Endothelial cell (in vitro differentiated cells): ENCODE measurements at places on chromosomes 7 and 10.

- peaks cover 15% of the 10 kb centered on the region for H3K4me1 ChIP-seq
- peaks cover 6% of the 10 kb centered on the region for H3K27me3 ChIP-seq
- DNase-seq, result no peak
- H3K27ac ChIP-seq, result no peak overlapping the region
- peaks cover 8% of the 10 kb centered on the region for H3K36me3 ChIP-seq
- H3K4me3 ChIP-seq, result no peak overlapping the region
Measured at GRCh38 chr10:49335364-49335972, 36.5 kb downstream of the C10orf71 start.

DNA sequence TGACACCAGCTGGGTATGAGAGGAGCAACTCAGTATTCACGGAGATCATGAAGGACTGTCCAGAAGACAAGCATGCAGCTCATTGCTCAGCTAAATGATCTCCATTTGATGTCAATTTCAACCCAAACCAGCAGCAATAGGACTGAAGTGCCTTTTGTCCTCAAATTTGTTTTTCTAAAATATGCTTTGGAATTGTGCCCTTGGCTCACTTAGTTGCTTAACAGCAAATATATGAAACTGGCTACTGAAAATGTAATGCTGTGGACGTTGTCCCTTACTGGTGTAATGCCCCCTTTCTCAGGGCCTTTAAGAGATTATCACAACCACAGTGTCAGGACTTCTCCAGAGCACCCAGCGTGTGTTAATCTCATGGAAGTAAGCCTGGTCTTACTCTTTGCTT, 236.2 kb downstream of the SKIDA1 start:
- H3K27me3 ChIP-seq, result no peaks in the 10 kb centered on the region
- no peak overlapping the region for H3K27ac ChIP-seq
- no peak overlapping the region for H3K4me3 ChIP-seq
- no peaks in the 10 kb centered on the region for H3K36me3 ChIP-seq
- no peak for DNase-seq

GRCh38 chr10:95183271-95184230, 10.5 kb upstream of the ACSM6 start:
- no peaks in the 10 kb centered on the region for H3K36me3 ChIP-seq
- H3K4me1 ChIP-seq, result peaks cover 8% of the 10 kb centered on the region
- peak overlapping the region; percentile 84 for H3K4me3 ChIP-seq
- H3K27me3 ChIP-seq, result peaks cover 2% of the 10 kb centered on the region

- peaks cover 4% of the 10 kb centered on the region for H3K4me1 ChIP-seq
- no peak overlapping the region for H3K4me3 ChIP-seq
- no peaks in the 10 kb centered on the region for H3K36me3 ChIP-seq
- no peaks in the 10 kb centered on the region for H3K27me3 ChIP-seq
- no peak overlapping the region for H3K27ac ChIP-seq
Measured at GRCh38 chr7:13017881-13018280, 330.4 kb downstream of the ARL4A start.

DNA sequence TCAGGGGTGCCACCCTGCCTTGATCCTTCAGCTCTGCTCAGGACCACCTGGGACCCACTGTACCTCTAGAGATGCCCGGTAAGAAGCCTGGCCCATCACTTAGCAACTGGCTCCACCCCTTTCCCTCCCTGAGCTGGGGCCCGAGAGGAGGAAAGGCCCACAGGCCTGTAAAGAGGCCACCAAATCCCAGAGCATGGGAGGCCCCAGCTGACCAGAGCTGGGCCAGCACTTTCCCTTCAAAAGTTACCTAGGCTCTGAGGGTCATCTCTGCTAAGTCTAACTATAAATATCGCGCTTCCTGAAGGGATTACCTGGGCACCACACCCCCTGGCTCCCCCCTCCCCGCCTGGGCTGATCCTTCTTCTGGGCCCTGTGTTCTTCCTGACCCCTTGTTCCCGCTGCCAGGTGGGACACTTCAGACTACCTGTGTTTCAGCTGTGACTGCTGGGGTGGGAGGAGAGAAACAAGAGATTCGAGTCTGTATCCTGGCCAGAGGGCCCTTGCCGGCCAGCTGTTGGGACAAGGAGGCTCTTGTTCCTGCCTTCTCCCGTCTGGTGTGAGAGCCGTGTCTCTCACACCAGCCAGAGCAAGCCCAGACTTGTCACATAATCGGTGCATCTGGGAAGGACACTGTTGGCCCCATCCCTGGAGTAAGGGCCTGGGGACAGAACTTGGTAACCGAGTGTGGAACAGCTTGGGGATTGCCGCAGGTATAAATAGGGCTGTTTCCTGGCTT, 22.8 kb upstream of the ANKRD2 start:
- no peak for DNase-seq
- peaks cover 59% of the 10 kb centered on the region for H3K4me1 ChIP-seq
- H3K4me3 ChIP-seq, result peak overlapping the region; percentile 23
- peak overlapping the region; percentile 88 for H3K27ac ChIP-seq
- H3K27me3 ChIP-seq, result peaks cover 8% of the 10 kb centered on the region

DNA sequence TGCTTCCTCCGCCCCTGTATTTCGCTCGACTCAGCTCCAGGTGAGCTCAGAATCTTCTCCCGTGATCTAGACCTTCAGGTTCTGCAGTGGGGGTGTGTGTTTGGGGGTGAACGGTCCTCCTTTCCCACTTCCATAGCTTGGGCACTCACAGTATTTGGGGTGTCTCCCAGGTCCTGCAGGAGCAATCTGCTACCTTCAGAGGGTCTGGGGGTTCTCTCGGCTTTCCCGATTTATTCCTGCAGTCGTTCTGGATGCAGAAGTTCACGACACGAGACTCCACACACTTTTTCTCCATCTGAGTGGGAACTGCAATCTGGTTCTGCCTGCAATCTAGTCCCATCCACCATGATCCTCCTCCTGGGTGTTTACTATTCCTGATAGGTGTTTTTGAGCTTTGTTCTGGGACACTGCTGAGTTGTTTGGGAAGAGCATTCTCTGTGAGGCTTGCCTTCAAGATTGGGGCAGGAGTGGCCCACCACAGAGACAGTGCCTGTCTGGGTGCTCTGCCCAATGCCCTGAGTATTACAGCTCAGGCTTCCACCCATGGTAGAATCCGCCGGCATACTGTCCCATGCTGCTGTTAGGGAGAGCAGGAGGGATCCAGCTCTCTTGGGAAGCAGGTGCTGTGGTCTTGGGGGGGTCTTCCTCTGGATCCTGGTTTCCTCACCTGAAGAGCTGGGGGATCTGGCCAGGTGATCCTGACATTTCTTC, 29.8 kb downstream of the JAKMIP3 start:
- H3K27ac ChIP-seq, result no peak overlapping the region
- no peak for DNase-seq
- no peak overlapping the region for H3K4me3 ChIP-seq
- no peaks in the 10 kb centered on the region for H3K36me3 ChIP-seq

- H3K36me3 ChIP-seq, result no peaks in the 10 kb centered on the region
- H3K4me3 ChIP-seq, result no peak overlapping the region
- no peaks in the 10 kb centered on the region for H3K4me1 ChIP-seq
- peaks cover 1% of the 10 kb centered on the region for H3K27me3 ChIP-seq
Measured at GRCh38 chr10:28219251-28219650, 83.6 kb downstream of the MPP7 start.

DNA sequence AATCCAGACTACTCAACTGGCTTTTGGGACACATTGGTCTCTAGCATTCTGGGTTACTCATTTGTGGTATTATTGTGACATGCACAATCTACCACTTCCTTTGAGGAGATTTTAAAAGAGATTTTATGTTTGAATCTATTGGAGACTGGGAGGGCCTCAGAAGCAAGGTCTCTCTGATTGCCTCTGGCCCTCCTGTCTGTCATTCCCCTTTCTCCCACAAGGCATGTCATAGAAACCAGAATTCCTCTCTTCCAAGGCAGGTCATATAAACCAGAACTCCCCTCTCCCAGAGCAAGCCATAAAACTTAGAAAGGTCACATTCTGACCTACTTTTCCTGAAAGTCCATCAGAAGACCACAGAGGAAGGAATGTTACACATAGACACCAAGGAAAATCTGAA, 777.7 kb downstream of the PHTF2 start:
- no peaks in the 10 kb centered on the region for H3K36me3 ChIP-seq
- peaks cover 15% of the 10 kb centered on the region for H3K4me1 ChIP-seq
- H3K27ac ChIP-seq, result no peak overlapping the region
- no peaks in the 10 kb centered on the region for H3K27me3 ChIP-seq
- DNase-seq, result no peak
- no peak overlapping the region for H3K4me3 ChIP-seq

DNA sequence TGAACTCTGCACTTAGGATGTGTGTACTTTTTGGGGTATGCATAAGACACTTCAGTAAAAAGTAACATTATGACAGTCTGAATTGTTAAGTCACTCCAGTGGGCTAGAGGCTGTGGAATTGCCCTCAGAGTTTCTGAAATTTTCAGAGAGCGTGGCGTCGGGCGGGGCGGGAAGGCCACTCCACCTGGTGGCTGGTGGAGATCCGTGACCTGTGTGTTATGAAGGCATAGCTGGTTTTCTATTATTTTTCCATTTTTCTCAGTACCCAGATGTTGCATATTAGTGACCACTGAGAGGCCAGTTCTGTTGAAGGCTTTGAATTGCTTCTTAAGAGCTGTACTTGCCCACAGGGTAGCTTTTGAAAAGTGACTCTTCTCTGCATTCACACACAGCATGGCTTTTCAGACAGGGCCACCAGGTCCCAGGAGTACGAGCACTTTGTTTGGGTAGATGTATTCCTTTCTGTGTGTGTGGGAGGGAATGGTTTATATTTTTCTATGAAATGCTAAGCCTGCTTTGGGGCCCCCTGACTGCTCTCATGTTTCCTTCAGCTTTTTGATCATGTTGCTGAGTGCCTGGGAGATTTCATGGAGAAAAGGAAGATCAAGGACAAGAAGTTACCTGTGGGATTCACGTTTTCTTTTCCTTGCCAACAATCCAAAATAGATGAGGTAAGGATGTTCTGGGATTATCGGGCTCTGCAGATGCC, 52.3 kb downstream of the TACR2 start:
- H3K4me1 ChIP-seq, result peaks cover 5% of the 10 kb centered on the region
- DNase-seq, result no peak
- H3K4me3 ChIP-seq, result peak overlapping the region; percentile 35
- H3K27ac ChIP-seq, result peak overlapping the region; percentile 55
- peaks cover 5% of the 10 kb centered on the region for H3K27me3 ChIP-seq
- H3K36me3 ChIP-seq, result peaks cover 37% of the 10 kb centered on the region

DNA sequence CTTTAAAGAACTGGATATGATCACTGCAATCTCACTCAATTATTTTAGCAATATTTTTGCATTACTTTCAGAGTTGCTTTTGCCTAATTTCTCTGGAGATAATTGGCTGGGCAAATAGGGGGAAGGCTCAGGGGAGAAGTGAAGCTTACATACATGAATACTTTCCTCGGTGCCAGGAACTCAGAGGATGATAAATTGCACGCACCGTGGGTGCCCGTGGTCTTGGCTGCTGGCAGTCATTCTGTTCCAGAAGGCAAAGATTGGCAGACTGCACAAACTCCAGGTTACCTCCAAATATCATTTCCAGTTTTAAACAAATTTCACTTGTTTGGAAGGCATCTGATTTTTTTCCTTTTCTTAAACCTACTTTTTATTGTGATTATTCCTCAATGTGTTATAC, 197.8 kb upstream of the TMEM72 start:
- DNase-seq, result no peak
- no peak overlapping the region for H3K27ac ChIP-seq
- H3K27me3 ChIP-seq, result no peaks in the 10 kb centered on the region

GRCh38 chr10:110528224-110528996, 30.7 kb downstream of the DUSP5 start:
- H3K4me3 ChIP-seq, result no peak overlapping the region
- H3K36me3 ChIP-seq, result no peaks in the 10 kb centered on the region
- no peak for DNase-seq
- peaks cover 3% of the 10 kb centered on the region for H3K27me3 ChIP-seq

DNA sequence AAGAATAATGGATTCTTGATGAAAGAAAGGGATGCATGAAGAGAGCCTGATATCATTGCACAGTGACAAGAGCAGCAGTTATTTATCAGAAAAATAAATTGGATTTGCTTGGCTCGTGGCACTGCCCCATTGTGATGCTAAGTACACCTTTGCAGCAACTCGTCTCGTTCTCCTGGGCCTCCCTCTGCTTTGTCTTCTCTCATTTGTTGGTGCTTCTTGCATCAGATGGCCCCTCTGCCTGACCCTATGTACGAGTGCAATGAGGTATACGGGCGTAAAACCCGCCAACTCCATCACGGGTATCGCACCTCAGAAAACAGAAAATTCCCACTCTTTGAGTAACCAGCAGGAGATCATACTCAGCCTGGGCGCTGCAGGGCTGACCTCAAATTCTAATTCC, 107.2 kb upstream of the C10orf90 start:
- H3K4me3 ChIP-seq, result no peak overlapping the region
- DNase-seq, result no peak
- H3K36me3 ChIP-seq, result no peaks in the 10 kb centered on the region
- H3K4me1 ChIP-seq, result no peaks in the 10 kb centered on the region

- no peak overlapping the region for H3K27ac ChIP-seq
- H3K27me3 ChIP-seq, result no peaks in the 10 kb centered on the region
- no peaks in the 10 kb centered on the region for H3K4me1 ChIP-seq
Measured at GRCh38 chr7:140512317-140513000, 33.2 kb upstream of the MKRN1 start.

- no peak overlapping the region for H3K27ac ChIP-seq
- H3K36me3 ChIP-seq, result peaks cover 29% of the 10 kb centered on the region
- no peak for DNase-seq
- no peak overlapping the region for H3K4me3 ChIP-seq
- H3K4me1 ChIP-seq, result no peaks in the 10 kb centered on the region
Measured at GRCh38 chr10:131779661-131780394, 121.0 kb upstream of the PPP2R2D start.

GRCh38 chr7:36280840-36281812, 108.5 kb upstream of the ANLN start:
- H3K27ac ChIP-seq, result no peak overlapping the region
- peaks cover 29% of the 10 kb centered on the region for H3K4me1 ChIP-seq
- no peak for DNase-seq
- peaks cover 5% of the 10 kb centered on the region for H3K36me3 ChIP-seq
- no peak overlapping the region for H3K4me3 ChIP-seq
- H3K27me3 ChIP-seq, result peaks cover 8% of the 10 kb centered on the region

DNA sequence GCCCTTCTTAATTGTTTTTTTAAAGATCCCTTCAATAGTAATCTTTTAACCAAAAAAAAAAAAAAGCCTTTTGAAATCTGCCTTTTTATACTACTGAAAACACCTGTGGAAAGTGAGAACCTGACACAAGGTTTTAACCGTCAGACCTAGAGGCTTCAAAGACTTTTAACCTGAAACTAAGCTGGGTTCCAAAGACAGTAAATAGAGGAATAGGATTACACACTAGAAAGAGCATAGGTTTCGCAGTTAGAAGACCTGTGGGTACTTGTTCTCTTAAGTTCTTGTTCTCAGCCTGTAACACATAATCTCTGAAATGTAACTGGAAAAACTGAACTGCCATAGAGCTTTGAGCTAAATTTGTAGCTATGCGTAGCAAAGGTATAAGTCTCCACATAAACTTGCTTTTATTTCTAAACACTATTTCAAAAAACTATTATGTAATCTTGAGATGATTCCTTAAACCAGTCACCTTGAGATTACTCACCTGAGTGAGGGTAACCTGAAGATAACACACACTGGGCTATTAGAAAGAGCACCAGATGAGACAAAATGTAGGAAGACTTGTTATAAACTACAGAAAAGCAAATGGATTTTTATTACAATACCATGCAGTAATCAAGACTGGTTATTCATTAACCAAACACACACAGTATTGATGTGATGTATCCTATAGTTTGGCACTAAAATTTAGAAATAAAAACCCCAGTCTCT, 196.6 kb upstream of the FRMD4A start:
- no peak for DNase-seq
- H3K27me3 ChIP-seq, result peaks cover 10% of the 10 kb centered on the region
- H3K36me3 ChIP-seq, result peaks cover 47% of the 10 kb centered on the region
- H3K4me3 ChIP-seq, result peak overlapping the region; percentile 52
